ENCODE measurements at places on chromosomes 4 and X.
A peak's percentile ranks its signal among the peaks of the same experiment; 100 is the strongest.

- H3K27me3 ChIP-seq, result no peaks in the 10 kb centered on the region
- H3K4me1 ChIP-seq, result peaks cover 73% of the 10 kb centered on the region
- H3K36me3 ChIP-seq, result peaks cover 34% of the 10 kb centered on the region
- DNase-seq, result no peak
- peak overlapping the region; percentile 84 for H3K27ac ChIP-seq
These were observed 2.9 kb downstream of the IL9R start for GRCh38 chrX:156000361-156000926.

- H3K27ac ChIP-seq, result no peak overlapping the region
- H3K36me3 ChIP-seq, result no peaks in the 10 kb centered on the region
- peaks cover 16% of the 10 kb centered on the region for H3K27me3 ChIP-seq
- no peaks in the 10 kb centered on the region for H3K4me1 ChIP-seq
These were observed 97.8 kb upstream of the ANK2 start for GRCh38 chr4:112951362-112952312.

DNA sequence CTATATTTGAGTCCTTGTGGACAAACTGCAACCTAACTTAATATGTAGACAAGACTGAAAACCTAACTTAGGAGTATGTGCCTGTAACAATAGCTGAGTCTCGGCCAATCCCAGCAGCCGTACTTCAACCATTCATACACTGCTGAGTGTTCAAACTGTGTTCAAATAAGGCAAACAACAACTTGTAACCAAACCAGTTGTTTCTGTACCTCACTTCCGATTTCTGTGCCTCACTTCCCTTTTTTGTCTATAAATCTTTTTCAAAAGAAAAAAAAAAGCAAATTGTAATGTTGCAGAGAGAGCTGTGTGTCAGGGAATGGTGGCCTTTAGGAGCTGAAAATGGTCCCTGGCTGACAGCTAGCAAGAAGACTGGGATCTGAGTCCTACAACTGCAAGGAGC is 46.0 kb downstream of the GEMIN8 start:
- no peak overlapping the region for H3K27ac ChIP-seq
- no peak for DNase-seq
- H3K27me3 ChIP-seq, result peaks cover 9% of the 10 kb centered on the region
- H3K4me1 ChIP-seq, result peaks cover 6% of the 10 kb centered on the region
- H3K36me3 ChIP-seq, result peaks cover 2% of the 10 kb centered on the region
- H3K4me3 ChIP-seq, result no peak overlapping the region

DNA sequence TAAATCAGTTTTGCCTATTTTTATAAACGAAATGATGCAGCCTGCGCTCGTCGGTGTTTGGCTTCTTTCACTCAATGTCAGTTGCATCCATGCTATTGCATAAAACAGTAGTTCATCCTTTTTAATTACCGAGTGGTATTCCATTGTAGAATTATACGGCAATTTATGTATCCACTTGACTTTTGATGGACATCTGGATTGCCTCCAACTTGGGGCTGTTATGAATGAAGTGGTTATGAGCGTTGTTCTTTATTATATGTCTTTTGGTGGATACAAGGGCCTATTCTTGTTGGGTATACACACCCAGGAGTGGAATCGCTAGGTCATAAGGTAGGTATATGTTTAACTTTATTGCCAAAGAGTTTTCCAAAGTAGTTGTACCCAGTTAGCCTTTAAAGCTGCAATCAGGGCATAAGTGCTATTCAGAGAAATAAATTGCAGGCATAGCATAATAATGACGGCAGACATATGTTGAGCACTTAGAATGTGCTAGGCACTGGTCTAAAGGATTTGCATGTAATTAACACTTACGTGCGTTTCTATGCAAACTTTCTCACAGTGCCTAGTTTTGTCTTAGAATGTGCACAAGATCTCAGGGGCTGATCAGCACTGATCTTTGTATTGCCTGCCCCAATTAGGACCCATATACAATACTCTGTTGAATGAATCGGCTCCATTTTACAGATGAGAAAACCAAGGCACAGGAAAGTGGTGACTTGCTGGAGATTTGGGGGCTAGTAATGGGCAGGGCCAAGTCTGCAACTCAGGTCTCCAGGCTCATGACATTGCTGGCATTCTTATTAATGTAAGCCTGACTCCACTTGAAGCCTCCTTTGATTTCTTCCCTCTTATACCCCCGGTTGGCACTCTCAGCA is 407.0 kb downstream of the BCOR start:
- DNase-seq, result no peak
- no peak overlapping the region for H3K4me3 ChIP-seq
- H3K27ac ChIP-seq, result no peak overlapping the region
- H3K4me1 ChIP-seq, result no peaks in the 10 kb centered on the region
- no peaks in the 10 kb centered on the region for H3K36me3 ChIP-seq

GRCh38 chr4:69649207-69649606 is 3.8 kb downstream of the UGT2A1 start:
- H3K4me3 ChIP-seq, result no peak overlapping the region
- no peaks in the 10 kb centered on the region for H3K27me3 ChIP-seq
- no peak for DNase-seq
- H3K27ac ChIP-seq, result no peak overlapping the region
- H3K4me1 ChIP-seq, result no peaks in the 10 kb centered on the region
- H3K36me3 ChIP-seq, result no peaks in the 10 kb centered on the region

GRCh38 chr4:26899991-26900390 is 39.4 kb downstream of the STIM2 start:
- no peak for DNase-seq
- no peaks in the 10 kb centered on the region for H3K27me3 ChIP-seq
- H3K36me3 ChIP-seq, result peaks cover 31% of the 10 kb centered on the region

- H3K4me3 ChIP-seq, result no peak overlapping the region
- no peak overlapping the region for H3K27ac ChIP-seq
- H3K27me3 ChIP-seq, result no peaks in the 10 kb centered on the region
- no peaks in the 10 kb centered on the region for H3K36me3 ChIP-seq
- H3K4me1 ChIP-seq, result no peaks in the 10 kb centered on the region
- DNase-seq, result no peak
These were observed 284.9 kb downstream of the ADGRL3 start for GRCh38 chr4:61485056-61485455.

DNA sequence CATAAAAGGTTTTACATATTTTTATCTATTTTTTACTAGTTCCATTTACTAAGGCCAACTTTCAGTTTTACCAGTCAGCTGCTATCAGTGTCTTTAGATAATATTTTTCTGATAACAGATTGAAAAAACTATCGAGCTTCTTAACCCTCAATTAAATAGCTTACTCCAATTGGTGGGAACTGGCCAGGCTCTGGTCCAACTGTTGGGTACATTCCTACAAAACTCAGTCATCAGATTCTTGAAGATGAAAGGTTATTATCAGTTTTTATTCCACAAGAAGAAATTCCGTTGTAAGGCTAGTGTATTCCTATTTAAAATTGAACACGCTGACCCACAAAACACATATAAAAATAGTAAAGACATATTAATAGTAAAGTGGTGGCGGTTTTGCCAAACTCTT is 346.2 kb downstream of the MAPK10 start:
- no peaks in the 10 kb centered on the region for H3K36me3 ChIP-seq
- H3K4me1 ChIP-seq, result no peaks in the 10 kb centered on the region
- H3K4me3 ChIP-seq, result no peak overlapping the region
- no peak for DNase-seq
- H3K27me3 ChIP-seq, result no peaks in the 10 kb centered on the region

GRCh38 chr4:169984745-169985144 is 41.5 kb downstream of the MFAP3L start:
- no peak for DNase-seq
- no peak overlapping the region for H3K27ac ChIP-seq
- no peaks in the 10 kb centered on the region for H3K36me3 ChIP-seq
- peaks cover 7% of the 10 kb centered on the region for H3K4me1 ChIP-seq
- H3K27me3 ChIP-seq, result peaks cover 26% of the 10 kb centered on the region

DNA sequence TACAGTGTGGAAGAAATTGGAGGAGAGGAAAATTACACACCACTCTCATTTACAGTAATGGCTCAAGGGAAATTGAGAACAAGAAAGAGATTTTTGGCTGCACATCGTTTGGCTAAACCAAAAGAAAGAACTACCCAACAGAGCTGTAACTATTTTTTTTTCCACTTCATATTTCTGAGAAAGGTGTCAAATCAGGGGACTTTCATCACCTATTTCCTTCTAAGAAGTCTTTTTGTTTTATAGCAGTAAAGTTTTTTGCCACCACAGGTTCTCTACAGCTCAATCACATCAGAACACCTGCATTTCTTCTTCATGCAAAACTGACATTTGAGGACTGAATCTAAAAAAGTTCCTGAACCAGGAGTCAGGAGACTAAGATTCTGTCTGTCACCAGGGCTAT is 57.5 kb upstream of the TNIP3 start:
- peak overlapping the region; percentile 59 for H3K4me3 ChIP-seq
- H3K27me3 ChIP-seq, result no peaks in the 10 kb centered on the region
- no peak for DNase-seq
- peaks cover 3% of the 10 kb centered on the region for H3K36me3 ChIP-seq

DNA sequence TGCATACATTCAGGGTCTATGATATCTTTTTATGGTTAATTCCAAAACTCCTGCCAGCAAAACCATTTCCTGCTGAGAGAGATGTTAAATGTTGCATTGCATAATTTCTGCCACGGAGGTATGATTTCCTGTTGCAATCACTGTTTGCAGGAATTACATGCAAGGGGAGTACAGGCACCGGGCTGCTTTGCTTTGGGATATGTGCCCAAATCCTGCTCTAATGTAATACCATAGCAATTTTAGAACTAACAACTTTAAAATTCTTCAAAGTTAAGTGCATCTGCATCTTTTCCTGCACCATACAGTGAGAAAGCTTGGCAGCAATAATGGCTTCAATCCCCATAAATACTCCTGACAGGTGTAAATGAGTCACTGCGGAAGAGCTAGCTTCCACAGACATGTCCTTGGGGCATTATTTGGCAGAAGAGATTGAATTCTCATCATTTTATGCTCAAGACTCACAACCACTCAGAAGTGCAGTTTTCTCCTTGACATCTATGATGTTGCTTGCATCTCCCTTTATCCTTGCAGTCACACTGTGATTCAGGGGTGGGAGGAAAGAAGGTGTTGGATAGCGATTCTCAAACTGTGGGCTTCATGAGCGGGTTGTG is 29.6 kb downstream of the TRIM2 start:
- no peaks in the 10 kb centered on the region for H3K36me3 ChIP-seq
- DNase-seq, result no peak
- H3K27me3 ChIP-seq, result peaks cover 45% of the 10 kb centered on the region
- H3K27ac ChIP-seq, result no peak overlapping the region
- no peak overlapping the region for H3K4me3 ChIP-seq
- H3K4me1 ChIP-seq, result peaks cover 3% of the 10 kb centered on the region

DNA sequence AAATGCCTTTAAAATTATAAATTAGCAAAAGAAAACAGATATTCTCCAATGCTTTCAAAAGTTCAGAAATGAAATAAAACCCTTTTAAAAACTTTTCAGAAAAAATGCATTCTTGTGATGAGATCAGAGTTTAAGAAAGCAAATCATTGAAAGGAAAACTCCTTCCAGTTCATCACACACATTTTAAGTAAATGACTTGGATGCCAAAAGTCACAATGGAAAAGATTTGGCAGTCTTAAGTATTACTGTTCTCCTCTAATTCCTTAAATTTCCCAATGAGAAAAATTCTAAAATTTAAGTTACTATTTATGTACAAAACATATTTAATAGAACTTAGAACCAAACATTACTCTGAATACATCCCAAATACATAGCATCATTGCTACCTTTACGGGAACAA is 21.1 kb downstream of the HOPX start:
- peaks cover 4% of the 10 kb centered on the region for H3K36me3 ChIP-seq
- H3K4me3 ChIP-seq, result no peak overlapping the region
- peaks cover 15% of the 10 kb centered on the region for H3K4me1 ChIP-seq
- peaks cover 16% of the 10 kb centered on the region for H3K27me3 ChIP-seq
- H3K27ac ChIP-seq, result no peak overlapping the region
- DNase-seq, result no peak

DNA sequence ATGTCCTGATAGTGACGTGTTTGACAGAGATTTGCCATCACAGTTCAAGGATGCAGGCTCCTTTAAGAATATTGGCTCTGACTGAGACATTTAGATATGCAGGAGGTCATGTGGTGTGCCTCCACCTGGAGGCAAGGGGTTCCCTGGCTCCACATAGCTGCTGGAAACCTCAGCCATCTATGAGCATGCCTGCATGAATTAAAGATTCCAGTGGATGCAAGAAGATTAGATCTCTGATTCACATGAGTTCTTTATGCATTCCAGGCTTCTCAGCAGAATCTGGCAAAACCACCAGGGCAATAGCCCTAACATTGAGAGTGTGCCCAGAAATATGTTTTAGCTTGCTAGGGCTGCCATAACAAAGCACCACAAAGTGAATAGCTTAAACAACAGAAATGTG is 298.5 kb upstream of the AADAT start:
- H3K27ac ChIP-seq, result no peak overlapping the region
- H3K4me3 ChIP-seq, result no peak overlapping the region
- H3K36me3 ChIP-seq, result no peaks in the 10 kb centered on the region
- no peak for DNase-seq

GRCh38 chrX:6131287-6131686 is 97.4 kb downstream of the NLGN4X start:
- H3K36me3 ChIP-seq, result no peaks in the 10 kb centered on the region
- no peak overlapping the region for H3K4me3 ChIP-seq
- no peaks in the 10 kb centered on the region for H3K4me1 ChIP-seq
- H3K27me3 ChIP-seq, result no peaks in the 10 kb centered on the region

- H3K4me1 ChIP-seq, result no peaks in the 10 kb centered on the region
- H3K36me3 ChIP-seq, result no peaks in the 10 kb centered on the region
- no peaks in the 10 kb centered on the region for H3K27me3 ChIP-seq
- H3K27ac ChIP-seq, result no peak overlapping the region
- no peak for DNase-seq
These were observed 270.4 kb downstream of the LDB2 start for GRCh38 chr4:16627999-16628398.

DNA sequence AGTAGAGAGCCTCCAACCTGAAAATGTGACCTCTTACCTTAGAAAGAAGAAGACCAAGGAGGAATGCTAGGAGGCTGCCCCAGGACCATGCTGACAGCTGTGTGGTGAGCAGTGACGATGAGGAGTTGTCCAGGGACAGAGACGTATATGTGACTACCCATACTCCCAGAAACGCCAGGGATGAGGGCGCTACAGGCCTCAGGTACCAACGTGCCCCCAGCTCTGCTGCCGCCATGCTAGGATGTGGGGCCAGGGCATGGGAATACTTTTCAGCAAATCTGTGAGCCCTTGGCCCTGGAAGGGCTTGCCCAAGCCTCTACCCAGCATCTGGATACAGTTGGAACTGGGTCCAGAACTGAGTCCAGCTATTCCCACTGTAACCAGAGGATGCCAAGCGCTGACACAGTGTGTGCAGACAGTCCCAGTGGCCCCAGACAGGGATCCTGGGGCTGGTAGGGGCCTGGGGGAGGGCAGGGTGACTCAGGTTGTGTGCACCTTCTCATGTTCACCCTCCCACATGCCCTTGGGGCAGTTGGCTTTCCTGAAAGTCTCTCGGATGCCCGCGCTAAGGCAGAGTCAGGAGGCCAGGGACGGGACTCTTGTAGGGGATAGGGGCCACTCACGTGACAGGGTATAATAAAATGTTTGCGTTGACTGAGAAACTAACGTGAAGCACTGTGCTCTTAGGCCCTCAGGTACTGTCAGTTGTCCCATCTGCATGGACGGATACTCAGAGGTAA is 23.9 kb upstream of the FAM193A start:
- H3K27me3 ChIP-seq, result no peaks in the 10 kb centered on the region
- peaks cover 55% of the 10 kb centered on the region for H3K36me3 ChIP-seq
- H3K4me3 ChIP-seq, result no peak overlapping the region
- DNase-seq, result no peak
- peaks cover 32% of the 10 kb centered on the region for H3K4me1 ChIP-seq

GRCh38 chr4:41458689-41459088 is 79.3 kb upstream of the LIMCH1 start:
- no peak for DNase-seq
- no peaks in the 10 kb centered on the region for H3K4me1 ChIP-seq
- no peak overlapping the region for H3K4me3 ChIP-seq
- H3K36me3 ChIP-seq, result no peaks in the 10 kb centered on the region
- H3K27ac ChIP-seq, result no peak overlapping the region

GRCh38 chr4:104451573-104451972 is 43.1 kb downstream of the CXXC4 start:
- H3K36me3 ChIP-seq, result no peaks in the 10 kb centered on the region
- H3K27me3 ChIP-seq, result no peaks in the 10 kb centered on the region
- H3K4me3 ChIP-seq, result no peak overlapping the region
- no peak overlapping the region for H3K27ac ChIP-seq
